Brain microvascular endothelial cell (primary cell): ENCODE measurements at places on chromosomes 7 and 10.
A peak's percentile ranks its signal among the peaks of the same experiment; 100 is the strongest.

DNA sequence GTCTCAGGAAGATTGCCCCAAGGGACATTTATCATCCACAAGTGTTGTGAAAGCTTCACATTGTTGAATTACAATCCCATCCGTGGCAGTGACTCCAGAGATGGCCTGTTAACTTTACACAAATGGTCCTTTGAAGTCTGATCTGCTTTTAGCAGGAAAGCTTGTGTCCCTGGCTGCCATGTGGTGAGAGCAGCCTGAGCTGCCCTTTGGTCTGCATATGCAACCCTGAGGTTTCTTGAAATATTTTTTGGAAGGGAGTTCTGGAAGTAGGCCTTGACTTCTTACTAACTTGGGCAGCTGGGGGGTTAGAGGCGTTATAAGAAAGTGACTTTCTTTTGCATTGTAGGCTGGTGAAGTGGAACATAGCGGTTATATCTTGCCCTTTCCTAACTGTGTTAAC, 41.3 kb upstream of the FAM180A start:
- no peak for DNase-seq

DNA sequence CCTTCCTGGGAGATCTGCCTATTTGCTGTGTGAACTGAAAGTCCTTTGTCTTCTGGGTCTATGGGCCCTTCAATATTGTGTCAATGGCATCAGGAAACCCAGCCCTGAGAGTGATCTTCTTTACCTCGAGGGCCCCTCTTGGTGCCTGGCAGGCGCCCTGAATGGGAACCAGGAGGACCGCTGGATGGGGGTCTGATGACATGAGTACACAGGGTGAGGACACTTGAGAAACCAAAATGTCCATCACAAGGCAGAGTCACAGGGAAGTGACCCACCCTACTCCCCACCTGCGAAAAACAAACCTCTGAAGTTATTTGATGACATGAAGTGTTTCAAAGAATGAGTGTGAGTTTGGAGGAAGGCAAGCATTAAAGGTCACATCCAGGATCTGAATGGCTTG, 17.3 kb downstream of the SFTPA1 start:
- DNase-seq = no peak

- no peak for DNase-seq
Observed at GRCh38 chr10:71222601-71223346, 10.4 kb downstream of the UNC5B start.

GRCh38 chr10:108544500-108545120, 1378.7 kb downstream of the XPNPEP1 start:
- peak; percentile 34 for DNase-seq

GRCh38 chr7:26105236-26105635, 46.8 kb upstream of the NFE2L3 start:
- no peak for DNase-seq

GRCh38 chr10:15562116-15562515, 157.6 kb downstream of the ITGA8 start:
- DNase-seq = no peak

DNA sequence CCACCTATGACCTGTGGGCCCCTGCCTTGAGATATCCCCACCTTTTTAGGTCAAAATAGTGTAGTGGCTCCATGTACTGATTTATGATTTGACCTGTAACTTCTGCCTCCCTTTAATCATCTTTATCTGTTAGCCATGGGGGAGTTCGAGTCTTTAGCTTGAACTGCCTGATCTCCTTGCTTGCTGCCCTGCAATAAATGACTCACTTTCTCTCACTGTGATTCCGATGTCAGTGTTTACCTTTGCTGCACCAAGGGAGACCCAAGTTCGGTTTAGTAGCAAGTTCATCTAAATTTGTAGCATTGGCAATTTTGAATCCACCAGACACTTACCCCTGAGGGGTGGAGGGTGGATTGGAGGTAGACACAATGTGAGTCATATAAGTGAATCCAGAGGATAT, 814.6 kb upstream of the AUTS2 start:
- no peak for DNase-seq

- no peak for DNase-seq
Observed at GRCh38 chr7:5296015-5296610, 13.4 kb downstream of the SLC29A4 start.

- no peak for DNase-seq
Observed at GRCh38 chr7:128918016-128918665, 7.6 kb upstream of the KCP start.
